ENCODE measurements at places on chromosomes 5 and 9. TPM values are rescaled to one million over a fixed set of nuclear protein-coding genes. Genes with fewer than 3 reads are reported as not detected.

DNA sequence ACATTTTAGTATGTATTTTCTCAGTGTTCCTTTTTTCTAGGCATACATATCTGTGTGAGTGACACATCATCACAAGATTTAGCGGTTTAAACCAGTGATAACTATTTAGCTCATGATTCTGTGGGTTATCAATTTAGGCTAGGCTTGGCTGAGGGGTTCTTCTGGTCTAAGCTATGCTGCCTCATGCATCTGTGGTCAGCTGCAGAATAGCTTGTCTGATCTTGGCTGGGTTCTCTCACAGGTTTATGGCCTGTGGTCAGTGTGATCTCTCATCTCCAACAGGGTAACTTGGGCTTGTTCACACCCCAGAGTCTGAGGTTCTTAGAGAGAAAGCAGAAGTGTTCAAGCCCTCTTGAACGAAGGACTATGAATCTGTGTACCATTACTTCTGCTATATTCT, 363.3 kb downstream of the KDM4C start:
- H3K27ac ChIP-seq: no peak overlapping the region
- H3K4me1 ChIP-seq: no peaks in the 10 kb centered on the region
- no peaks in the 10 kb centered on the region for H3K27me3 ChIP-seq

GRCh38 chr9:107593224-107593870, 103.8 kb upstream of the KLF4 start:
- H3K4me3 ChIP-seq: no peak overlapping the region
- no peaks in the 10 kb centered on the region for H3K4me1 ChIP-seq
- H3K36me3 ChIP-seq: no peaks in the 10 kb centered on the region
- no peak for DNase-seq
- H3K27ac ChIP-seq: no peak overlapping the region

DNA sequence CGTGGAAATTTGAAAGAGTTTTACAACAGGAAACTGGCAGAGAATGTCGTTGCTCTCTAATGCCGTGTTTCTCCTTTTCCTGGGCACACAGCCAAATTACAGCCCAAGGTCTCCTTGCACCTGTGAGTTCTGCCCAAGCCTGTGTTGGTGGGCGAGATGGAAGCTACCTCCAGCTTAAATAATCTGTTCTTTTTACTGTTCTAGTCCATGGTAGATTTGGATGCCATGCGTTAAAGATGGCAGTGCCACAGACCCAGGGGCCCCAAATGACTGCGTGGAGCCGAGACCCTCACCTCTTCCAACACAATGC, 92.6 kb upstream of the IRX4 start:
- H3K36me3 ChIP-seq: no peaks in the 10 kb centered on the region
- no peaks in the 10 kb centered on the region for H3K4me1 ChIP-seq
- no peak overlapping the region for H3K27ac ChIP-seq
- peak; percentile 43 for DNase-seq

Gene TRIM36
- total RNA-seq: 7.2 TPM

- no peak overlapping the region for H3K27ac ChIP-seq
- no peaks in the 10 kb centered on the region for H3K4me1 ChIP-seq
- H3K4me3 ChIP-seq: no peak overlapping the region
- no peaks in the 10 kb centered on the region for H3K36me3 ChIP-seq
- no peaks in the 10 kb centered on the region for H3K27me3 ChIP-seq
These were observed 73.5 kb downstream of the MFAP3 start for GRCh38 chr5:154112255-154112654.

Gene ARPC5L
- 25.6 TPM for total RNA-seq

Gene BNC2
- total RNA-seq: 15.8 TPM

DNA sequence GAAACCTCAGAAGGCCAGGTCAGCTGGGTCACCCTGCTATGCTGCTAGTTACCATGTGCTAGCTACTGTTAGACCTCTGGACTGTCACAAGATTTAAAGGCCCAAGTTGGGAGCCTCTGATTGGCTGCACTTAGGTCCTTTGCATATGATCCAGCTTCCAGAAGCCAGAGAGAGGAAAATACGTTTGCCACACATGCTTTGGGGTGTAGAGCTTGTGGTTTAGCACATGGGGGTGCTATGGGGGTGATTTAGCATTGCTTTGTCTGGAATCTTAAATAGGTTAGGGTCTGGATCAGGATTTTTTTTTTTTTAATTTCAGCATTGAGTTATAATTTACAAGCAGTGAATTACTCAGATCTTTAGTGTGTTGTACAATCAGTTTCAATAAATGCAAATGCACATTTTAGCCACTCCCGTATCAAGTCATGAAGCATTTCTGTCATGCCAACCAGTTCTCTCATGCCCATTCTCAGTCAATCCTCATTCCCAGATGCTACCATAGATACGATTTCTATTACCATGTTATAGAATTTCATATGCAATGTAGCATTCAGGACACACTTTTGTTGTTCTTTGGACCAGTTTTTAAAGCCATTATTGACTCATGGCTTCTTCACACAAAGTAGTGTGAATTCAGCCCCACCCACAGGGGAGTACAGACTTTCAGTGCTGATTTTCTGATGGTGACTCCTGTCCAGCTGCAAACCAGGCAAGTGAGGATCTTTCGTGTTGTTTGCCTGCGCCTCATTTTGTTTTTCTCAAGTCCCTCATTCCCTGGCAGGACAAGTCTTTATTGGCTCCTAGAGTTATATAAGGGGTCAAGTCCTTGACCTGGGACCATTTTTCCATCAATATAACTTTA, 250.4 kb downstream of the LRRC70 start:
- no peak for DNase-seq
- no peaks in the 10 kb centered on the region for H3K36me3 ChIP-seq
- no peaks in the 10 kb centered on the region for H3K4me1 ChIP-seq
- no peak overlapping the region for H3K27ac ChIP-seq
- no peaks in the 10 kb centered on the region for H3K27me3 ChIP-seq

Gene PHF19
- 33.1 TPM for total RNA-seq

Gene SREK1IP1
- total RNA-seq: 8.9 TPM

Gene NUP188
- total RNA-seq: 49.5 TPM

DNA sequence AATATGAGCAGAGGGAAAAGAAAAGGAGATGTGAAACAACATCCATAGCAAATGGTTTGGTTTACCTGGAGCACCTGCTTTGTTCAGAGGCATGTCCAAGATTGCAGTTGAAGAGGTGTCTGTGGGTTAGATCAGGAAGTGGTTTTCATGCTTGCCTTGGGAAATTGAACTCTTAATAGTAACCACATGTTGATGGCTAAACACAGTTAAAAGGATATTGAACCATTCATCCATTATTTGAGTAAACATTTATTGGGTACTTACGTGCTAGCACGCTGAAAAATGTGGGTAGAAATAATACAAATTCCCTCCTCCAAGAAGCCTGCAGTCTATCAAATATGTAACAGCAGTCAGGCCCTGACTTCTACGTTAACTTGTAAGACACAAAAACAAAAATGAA, 235.7 kb upstream of the TNC start:
- H3K4me1 ChIP-seq: no peaks in the 10 kb centered on the region
- no peak for DNase-seq
- H3K36me3 ChIP-seq: no peaks in the 10 kb centered on the region

- no peaks in the 10 kb centered on the region for H3K36me3 ChIP-seq
- no peak for DNase-seq
- H3K27ac ChIP-seq: no peak overlapping the region
- no peaks in the 10 kb centered on the region for H3K4me1 ChIP-seq
- no peak overlapping the region for H3K4me3 ChIP-seq
- H3K27me3 ChIP-seq: no peaks in the 10 kb centered on the region
These were observed 112.4 kb downstream of the FBXO4 start for GRCh38 chr5:42037379-42037932.

- H3K4me3 ChIP-seq: no peak overlapping the region
- H3K36me3 ChIP-seq: no peaks in the 10 kb centered on the region
These were observed 463.7 kb downstream of the TMEM232 start for GRCh38 chr5:110262749-110263148.

GRCh38 chr9:85136987-85137386, 467.5 kb downstream of the NTRK2 start:
- H3K4me1 ChIP-seq: no peaks in the 10 kb centered on the region
- no peak for DNase-seq
- H3K4me3 ChIP-seq: no peak overlapping the region
- no peak overlapping the region for H3K27ac ChIP-seq
- H3K27me3 ChIP-seq: no peaks in the 10 kb centered on the region
- H3K36me3 ChIP-seq: no peaks in the 10 kb centered on the region

DNA sequence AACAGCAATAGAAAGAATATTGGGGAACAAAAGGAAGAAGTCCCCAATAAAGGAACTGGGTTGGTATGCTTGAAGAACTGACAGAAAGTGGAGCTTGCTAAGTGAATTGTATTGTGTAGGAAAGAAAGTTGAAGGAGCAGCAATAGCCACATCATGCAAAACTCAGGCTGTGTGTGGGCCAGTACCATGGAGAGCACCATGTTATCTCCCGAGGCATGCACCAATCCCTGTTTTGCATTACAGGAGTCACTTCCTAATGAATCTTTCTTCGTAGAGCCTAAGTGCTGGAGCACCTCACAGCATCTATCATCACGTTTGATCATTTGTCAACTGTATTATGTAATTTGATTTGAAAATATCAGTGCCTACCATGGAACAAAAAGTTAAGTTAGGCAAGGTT, 137.7 kb upstream of the NMUR2 start:
- no peaks in the 10 kb centered on the region for H3K36me3 ChIP-seq
- H3K27ac ChIP-seq: no peak overlapping the region
- no peak for DNase-seq

GRCh38 chr5:149005077-149005892, 57.6 kb downstream of the SH3TC2 start:
- H3K4me1 ChIP-seq: no peaks in the 10 kb centered on the region
- H3K27me3 ChIP-seq: no peaks in the 10 kb centered on the region
- no peak overlapping the region for H3K27ac ChIP-seq
- H3K4me3 ChIP-seq: no peak overlapping the region
- DNase-seq: no peak
- no peaks in the 10 kb centered on the region for H3K36me3 ChIP-seq

- H3K4me3 ChIP-seq: no peak overlapping the region
- DNase-seq: no peak
- no peaks in the 10 kb centered on the region for H3K4me1 ChIP-seq
- H3K36me3 ChIP-seq: no peaks in the 10 kb centered on the region
- H3K27me3 ChIP-seq: no peaks in the 10 kb centered on the region
These were observed 9.0 kb downstream of the COL27A1 start for GRCh38 chr9:114164191-114164794.

DNA sequence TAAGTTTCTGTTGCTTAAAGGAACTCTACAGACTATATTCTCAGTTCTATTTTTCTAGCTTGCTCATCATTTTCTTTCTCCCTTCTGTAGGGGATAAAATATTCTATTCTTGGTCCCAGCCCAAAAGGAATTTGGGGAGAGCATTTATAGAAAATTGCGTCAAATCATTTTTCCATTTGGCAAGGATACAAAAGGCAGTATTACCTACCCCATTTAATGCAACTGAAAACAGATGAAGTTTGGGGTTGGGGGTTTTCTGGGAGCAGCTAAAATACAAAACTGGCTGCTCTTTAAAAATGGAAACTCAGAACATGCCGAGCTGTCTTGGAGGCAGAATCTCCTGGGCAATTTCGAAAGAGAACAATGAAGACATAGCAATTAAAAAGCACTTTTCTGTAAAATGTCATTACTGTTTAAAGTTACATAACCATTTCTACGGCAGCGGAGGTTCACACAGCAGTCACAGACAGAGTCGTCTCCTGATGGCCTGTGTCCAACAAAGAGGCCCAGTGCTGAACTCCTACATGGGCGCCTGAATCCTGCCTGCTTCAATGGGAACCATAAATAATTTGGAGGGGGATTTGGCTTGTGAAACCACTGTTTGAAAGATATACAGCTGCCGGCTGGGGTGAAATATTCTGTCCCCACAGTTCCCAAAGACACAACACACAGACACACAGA, 152.4 kb downstream of the BRINP1 start:
- DNase-seq: peak; percentile 64
- no peaks in the 10 kb centered on the region for H3K27me3 ChIP-seq
- no peaks in the 10 kb centered on the region for H3K36me3 ChIP-seq
- no peaks in the 10 kb centered on the region for H3K4me1 ChIP-seq

DNA sequence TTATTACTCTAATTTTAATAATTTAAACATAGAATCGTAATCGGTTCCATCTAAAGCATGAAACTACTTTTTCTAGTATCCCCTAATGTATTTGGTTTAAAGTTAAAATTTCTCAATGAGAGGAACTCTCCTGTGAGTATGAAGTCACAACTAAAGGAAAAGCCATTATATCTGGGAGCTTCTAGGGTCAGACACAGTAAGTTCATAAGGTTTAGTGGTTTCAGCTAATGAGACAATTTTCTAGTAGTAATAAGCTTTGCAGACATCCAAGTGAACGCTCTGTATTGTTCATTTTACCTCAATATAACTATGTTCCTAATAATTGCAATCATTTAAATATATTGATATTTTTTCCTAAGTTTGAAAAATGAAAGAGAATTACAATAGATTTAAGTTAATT, 364.4 kb upstream of the CDH9 start:
- no peak overlapping the region for H3K27ac ChIP-seq
- no peaks in the 10 kb centered on the region for H3K27me3 ChIP-seq
- no peaks in the 10 kb centered on the region for H3K36me3 ChIP-seq
- DNase-seq: no peak
- H3K4me3 ChIP-seq: no peak overlapping the region

DNA sequence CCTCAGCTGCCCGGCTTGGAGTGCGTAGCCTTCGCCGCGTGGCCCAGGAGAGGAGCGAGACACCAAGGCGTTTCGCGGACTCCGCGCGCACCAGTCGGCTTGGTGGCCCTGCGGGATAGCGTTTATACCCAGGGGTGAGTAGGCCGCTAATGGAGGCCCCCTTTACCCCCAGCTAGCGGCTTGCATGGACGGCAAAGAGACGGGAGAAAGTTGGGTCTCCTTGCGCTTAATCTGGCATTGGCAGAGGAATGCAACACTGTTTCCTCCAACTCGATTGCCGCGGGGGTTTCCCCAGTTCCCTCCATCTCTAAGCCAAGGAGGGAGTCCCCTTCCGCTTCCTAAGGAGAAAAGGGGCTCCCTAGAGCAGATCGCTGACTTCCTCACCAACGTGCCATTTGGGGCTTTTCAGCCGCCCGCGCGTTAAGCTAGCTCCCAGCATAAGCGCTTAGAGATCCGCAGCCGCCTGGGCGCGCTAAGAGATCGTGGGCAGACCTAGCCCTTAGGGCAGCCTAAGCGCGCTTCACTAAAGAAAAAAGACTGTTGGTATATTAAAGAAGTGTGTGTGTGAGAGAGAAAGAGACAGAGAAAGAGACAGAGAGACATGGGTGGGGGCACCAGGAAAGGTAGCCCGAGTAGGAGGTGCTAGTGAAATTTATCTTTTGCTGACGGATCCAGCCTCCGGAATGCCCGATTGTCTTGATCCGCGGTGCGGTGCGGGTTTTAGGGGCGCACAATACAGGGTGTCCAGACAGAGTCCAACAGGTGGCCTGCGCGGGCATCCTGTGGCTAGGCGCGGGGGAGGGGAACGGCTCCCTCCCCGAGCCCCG, 597.9 kb upstream of the SGCD start:
- peak overlapping the region; percentile 7 for H3K27ac ChIP-seq
- H3K27me3 ChIP-seq: no peaks in the 10 kb centered on the region
- no peaks in the 10 kb centered on the region for H3K36me3 ChIP-seq
- peak overlapping the region; percentile 26 for H3K4me3 ChIP-seq
- DNase-seq: no peak

- no peaks in the 10 kb centered on the region for H3K4me1 ChIP-seq
- H3K36me3 ChIP-seq: no peaks in the 10 kb centered on the region
- no peak for DNase-seq
- peak overlapping the region; percentile 45 for H3K4me3 ChIP-seq
- H3K27ac ChIP-seq: no peak overlapping the region
These were observed 322 bp upstream of the SH3GL2 start for GRCh38 chr9:17578577-17578910.

All from breast epithelium (tissue), 4 donors.